ENCODE measurements at places on chromosomes 11 and 22. TPM values are rescaled to one million over a fixed set of nuclear protein-coding genes. Genes with fewer than 3 reads are reported as not detected.

GRCh38 chr11:109371444-109372176 is 50.4 kb upstream of the C11orf87 start:
- no peak for DNase-seq
- no peak overlapping the region for H3K27ac ChIP-seq
- no peaks in the 10 kb centered on the region for H3K4me1 ChIP-seq
- H3K27me3 ChIP-seq, result no peaks in the 10 kb centered on the region

- peaks cover 3% of the 10 kb centered on the region for H3K4me1 ChIP-seq
- peaks cover 7% of the 10 kb centered on the region for H3K27me3 ChIP-seq
- no peak overlapping the region for H3K4me3 ChIP-seq
- no peak overlapping the region for H3K27ac ChIP-seq
These were observed 36.0 kb upstream of the PICK1 start for GRCh38 chr22:38021206-38021605.

DNA sequence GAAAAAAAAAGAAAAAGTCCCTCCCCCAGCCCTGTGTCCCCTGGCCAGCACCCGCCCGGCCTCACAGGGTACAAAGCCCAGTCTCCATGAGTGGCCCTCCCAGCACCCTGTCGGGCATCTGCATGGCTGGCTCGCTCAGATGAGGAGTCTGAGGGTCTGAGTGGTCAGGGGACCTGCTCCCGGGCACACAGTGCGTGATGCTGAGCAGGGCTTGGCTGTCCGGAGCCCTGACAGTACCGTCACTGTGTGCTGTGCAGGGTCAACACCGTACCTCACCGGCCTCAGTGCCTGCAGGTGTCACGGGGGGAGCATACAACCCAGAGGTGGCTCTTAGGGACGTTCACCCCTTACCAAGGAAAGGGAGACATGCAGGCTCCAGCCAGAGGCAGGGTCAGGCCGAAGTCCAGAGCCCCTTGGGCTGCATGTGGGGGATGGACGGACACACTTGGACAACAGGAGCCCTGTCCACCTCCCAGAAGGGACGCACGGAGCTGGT is 3.6 kb upstream of the PLXNB2 start:
- no peak for DNase-seq
- H3K27ac ChIP-seq, result peak overlapping the region; percentile 8
- H3K36me3 ChIP-seq, result no peaks in the 10 kb centered on the region
- H3K4me1 ChIP-seq, result peaks cover 14% of the 10 kb centered on the region
- H3K4me3 ChIP-seq, result no peak overlapping the region

DNA sequence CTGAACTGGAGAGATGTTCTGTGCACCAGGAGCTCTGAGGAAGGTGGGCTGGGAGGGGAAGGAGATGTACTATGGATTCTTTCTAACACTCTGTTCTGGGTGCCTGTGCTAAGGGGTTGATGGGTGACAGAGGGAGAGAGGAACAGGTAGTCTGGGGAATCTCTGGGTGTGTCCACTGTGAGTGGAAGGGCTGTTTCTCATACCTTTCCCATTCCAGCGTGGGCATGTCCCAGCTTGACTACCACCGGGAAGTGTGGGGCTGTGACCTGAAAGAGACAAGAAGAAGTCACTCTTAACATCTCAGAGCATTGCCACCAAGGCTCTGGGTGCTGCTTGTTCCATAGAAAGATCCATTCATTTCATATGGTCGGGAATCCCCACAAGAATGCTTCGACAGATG is 121.9 kb downstream of the FBXO7 start:
- peaks cover 33% of the 10 kb centered on the region for H3K27me3 ChIP-seq
- no peak overlapping the region for H3K27ac ChIP-seq

DNA sequence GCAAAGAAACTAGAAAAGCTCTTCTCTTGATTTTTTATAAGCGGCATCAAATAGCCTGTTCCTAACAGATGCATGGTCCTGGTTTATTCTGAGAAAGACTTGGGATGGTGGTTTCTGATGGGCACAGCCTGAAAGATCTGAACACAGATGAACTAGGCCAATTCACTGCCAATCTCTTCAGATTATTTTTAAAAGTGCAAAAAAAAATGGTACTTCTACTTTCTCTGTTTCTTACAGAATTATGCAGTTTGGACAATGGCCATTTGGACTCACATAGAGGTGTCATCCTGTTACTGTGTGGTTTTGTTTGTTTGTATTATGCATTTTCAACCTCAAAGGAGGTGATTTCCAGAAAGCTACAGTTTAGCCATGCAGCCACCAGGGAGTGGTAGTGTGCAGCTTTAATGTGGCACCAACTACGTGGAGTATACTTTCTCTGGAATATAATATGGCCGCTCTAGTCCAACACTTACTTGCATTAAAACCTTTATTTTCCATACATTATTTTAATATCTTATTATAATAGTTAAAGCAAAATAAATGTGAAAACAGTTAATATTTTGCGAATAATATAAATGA is 469.8 kb upstream of the KIRREL3 start:
- H3K4me1 ChIP-seq, result no peaks in the 10 kb centered on the region
- H3K27me3 ChIP-seq, result no peaks in the 10 kb centered on the region
- DNase-seq, result no peak
- no peak overlapping the region for H3K27ac ChIP-seq

DNA sequence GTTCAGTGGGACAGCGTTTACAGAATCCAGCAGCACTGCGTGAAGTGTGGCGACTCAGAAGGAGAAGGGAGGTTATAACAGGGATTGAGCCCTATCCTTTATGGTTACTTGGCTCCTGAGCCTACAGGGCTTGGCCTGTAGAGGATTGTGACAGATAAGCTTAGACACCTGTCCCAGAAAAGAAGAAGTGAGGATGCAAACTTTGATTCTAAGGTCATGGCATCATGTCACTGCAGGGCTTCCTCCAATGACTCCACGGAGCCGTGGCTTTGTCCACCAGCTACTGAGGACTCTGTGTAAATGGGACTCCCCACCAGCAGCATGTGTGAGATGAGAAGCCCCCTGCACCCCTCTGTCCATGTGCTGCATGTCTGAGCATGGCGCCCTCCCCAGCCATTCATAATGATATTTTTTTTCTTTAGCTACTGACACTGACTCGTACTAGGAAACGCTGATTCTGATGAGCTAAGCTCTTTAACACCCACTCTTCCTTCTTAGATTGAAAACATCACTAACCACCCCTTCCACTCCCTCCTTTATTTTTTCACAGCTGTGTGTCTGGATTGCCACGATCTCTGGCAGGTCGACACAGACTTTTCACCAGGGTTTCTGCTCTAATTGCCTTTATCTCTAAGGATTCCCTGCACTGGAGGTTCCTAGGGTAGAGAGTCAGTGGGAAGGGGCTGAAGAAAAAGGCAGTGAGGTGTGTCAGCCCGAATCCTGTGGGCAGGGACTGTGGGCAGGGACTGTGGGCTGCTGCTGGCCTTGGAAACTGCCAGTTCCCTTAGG is 65.5 kb upstream of the TTC12 start:
- H3K27ac ChIP-seq, result no peak overlapping the region
- no peak for DNase-seq
- H3K4me1 ChIP-seq, result peaks cover 8% of the 10 kb centered on the region
- H3K4me3 ChIP-seq, result no peak overlapping the region
- H3K36me3 ChIP-seq, result no peaks in the 10 kb centered on the region

DNA sequence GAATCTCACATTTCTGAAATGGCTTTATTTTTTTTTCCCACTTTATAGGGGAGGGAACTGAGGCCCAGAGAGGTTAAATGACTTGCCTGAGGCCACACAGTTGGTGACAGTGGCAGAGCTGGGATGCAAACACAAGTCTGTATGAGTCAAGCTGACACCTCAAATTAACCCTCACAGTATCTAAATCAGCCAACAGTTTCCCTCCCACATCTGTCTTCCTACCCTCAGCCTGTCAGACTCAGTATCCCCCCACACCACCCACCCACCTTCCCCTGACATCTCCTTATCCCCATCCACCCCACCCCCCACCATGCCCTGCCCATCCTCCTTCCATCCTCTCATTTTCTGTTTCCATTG is 95.2 kb downstream of the TP53I11 start:
- H3K27me3 ChIP-seq, result no peaks in the 10 kb centered on the region
- H3K27ac ChIP-seq, result peak overlapping the region; percentile 91
- H3K4me3 ChIP-seq, result no peak overlapping the region
- H3K36me3 ChIP-seq, result peaks cover 9% of the 10 kb centered on the region
- peaks cover 45% of the 10 kb centered on the region for H3K4me1 ChIP-seq

GRCh38 chr22:37498289-37498909 is 12.2 kb upstream of the MFNG start:
- peak; percentile 57 for DNase-seq
- H3K27ac ChIP-seq, result no peak overlapping the region
- peaks cover 5% of the 10 kb centered on the region for H3K27me3 ChIP-seq
- peak overlapping the region; percentile 36 for H3K4me3 ChIP-seq
- H3K36me3 ChIP-seq, result no peaks in the 10 kb centered on the region
- peaks cover 22% of the 10 kb centered on the region for H3K4me1 ChIP-seq

Gene LIF
- 1.8 TPM for total RNA-seq

- H3K27me3 ChIP-seq, result peaks cover 33% of the 10 kb centered on the region
- no peaks in the 10 kb centered on the region for H3K36me3 ChIP-seq
- H3K4me3 ChIP-seq, result no peak overlapping the region
- no peak for DNase-seq
These were observed 36.6 kb downstream of the RPL27A start for GRCh38 chr11:8719211-8719649.

Gene GTSE1
- 0.25 TPM for total RNA-seq

DNA sequence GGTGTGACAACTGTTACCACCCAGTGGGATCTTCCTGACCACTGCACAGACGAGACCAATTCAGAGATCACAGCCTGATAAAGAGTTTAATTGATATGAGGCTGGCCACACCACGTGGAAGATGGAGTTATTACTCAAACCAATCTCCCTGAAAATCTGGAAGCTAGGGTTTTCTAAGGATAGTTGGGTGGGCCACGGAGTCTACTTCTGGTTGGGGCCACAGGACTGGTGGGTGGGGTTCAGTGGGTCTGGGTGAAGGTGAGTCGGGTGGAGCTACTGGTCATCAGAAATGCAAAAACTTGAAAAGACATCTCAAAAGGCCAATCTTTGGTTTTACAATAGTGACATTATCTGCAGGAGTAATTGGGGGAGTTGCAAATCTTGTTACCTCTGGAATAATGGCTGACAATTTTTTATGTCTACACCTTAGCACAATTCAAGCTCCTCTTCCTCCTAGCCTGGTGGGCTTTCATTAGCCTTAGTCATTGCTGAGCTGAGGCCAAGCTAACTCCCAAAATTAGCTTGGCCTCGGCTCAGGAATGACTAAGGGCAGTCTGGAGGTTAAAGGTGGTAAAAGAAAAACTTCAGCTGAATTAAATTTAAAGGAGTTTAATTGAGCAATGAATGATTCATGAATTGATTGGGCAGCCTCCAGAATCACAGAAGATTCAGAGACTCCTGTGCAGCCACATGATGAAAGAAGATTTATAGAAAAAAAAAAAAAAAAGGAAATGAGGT is 13.1 kb downstream of the C11orf96 start:
- peaks cover under 1% of the 10 kb centered on the region for H3K36me3 ChIP-seq
- DNase-seq, result no peak
- H3K27ac ChIP-seq, result no peak overlapping the region

DNA sequence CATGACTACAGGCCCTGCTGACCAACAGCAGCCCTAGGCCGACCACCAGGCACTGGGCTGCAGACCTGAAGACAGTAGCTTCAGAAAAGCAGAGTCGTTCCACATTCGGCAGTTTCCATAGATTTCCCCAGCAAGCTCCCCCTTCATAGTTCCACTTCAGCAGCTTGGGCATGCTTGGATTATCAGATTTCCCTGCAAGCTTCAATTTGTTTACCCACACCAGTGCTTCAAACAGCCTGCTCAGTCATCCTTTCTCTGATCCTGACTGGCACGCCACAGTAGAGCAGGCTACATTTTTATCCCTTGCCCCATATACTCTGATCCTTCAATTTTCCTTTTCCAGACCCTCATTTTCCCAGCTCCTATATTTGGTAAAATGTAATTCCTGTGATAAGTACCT is 51.1 kb upstream of the CFAP300 start:
- H3K27ac ChIP-seq, result no peak overlapping the region
- no peak for DNase-seq
- no peaks in the 10 kb centered on the region for H3K27me3 ChIP-seq
- no peaks in the 10 kb centered on the region for H3K36me3 ChIP-seq
- no peak overlapping the region for H3K4me3 ChIP-seq
- no peaks in the 10 kb centered on the region for H3K4me1 ChIP-seq

DNA sequence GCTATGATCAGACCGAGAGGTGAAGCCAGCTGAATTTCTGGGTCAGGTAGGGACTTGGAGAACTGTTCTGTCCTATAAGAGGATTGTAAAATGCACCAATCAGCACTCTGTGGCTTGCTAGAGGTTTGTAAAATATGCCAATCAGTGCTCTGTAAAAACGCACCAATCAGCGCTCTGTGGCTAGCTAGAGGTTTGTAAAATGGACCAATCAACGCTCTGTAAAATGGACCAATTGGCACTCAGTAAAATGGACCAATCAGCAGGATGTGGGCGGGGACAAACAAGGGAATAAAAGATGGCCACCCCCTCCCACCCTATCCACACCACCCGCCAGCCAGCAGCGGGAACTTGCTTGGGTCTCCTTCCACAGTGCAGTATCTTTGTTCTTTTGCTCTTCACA is 6.4 kb upstream of the SEC14L4 start:
- H3K27me3 ChIP-seq, result peaks cover 17% of the 10 kb centered on the region
- peaks cover 2% of the 10 kb centered on the region for H3K4me1 ChIP-seq
- no peak for DNase-seq
- H3K36me3 ChIP-seq, result no peaks in the 10 kb centered on the region
- H3K4me3 ChIP-seq, result no peak overlapping the region

DNA sequence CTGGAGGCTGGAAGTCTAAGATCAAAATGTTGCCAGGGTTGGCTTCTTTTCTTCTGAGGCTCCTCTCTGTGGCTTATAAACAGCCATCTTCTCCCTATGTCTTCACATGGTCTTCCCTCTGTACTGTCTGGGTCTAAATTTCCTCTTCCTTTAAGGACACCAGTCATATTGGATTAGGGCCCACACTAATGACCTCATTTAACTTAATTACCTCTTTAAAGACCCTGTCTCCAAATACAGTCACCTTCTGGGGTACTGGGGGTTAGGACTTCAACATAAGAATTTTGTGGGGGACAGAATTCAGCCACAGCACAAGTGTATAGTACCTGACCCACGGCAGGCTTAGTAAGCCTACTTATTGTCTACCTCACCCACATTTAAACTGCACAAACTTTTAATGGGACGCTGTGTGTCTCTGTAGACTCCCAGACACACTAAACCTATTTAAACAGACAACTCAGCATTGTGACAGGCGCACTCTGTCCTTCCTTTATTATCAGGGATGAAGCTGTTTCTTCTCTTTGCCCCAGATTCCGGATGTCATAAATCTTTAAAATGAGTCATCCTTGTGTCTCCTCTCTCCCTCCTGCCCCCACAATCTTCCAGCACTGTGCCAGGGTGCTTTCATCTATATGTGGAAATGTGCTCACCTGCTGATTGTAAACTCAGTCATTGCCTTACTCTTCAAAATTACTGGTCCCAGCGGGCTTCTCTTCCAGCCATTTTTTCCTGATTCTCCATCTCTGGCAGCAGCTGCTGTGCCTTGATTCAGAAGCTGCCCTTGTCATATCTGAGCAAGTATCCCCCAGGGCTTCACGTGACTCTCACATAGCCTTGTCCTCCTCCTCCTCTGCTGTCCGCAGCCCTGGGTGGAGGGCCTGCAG is 5.4 kb upstream of the MAPK8IP1 start:
- peaks cover 12% of the 10 kb centered on the region for H3K4me1 ChIP-seq
- peak overlapping the region; percentile 47 for H3K4me3 ChIP-seq
- peak overlapping the region; percentile 91 for H3K27ac ChIP-seq
- no peak for DNase-seq

GRCh38 chr22:43944670-43945430 is 10.4 kb upstream of the SAMM50 start:
- H3K4me3 ChIP-seq, result no peak overlapping the region
- no peak overlapping the region for H3K27ac ChIP-seq
- H3K36me3 ChIP-seq, result peaks cover 2% of the 10 kb centered on the region

GRCh38 chr11:103051151-103051801 is 40.7 kb downstream of the DCUN1D5 start:
- peaks cover 2% of the 10 kb centered on the region for H3K36me3 ChIP-seq
- H3K4me3 ChIP-seq, result no peak overlapping the region
- peaks cover 15% of the 10 kb centered on the region for H3K27me3 ChIP-seq
- DNase-seq, result no peak
